ENCODE measurements at places on chromosomes 7 and 10.

GRCh38 chr10:116707981-116708380 lies 34.4 kb downstream of the HSPA12A start:
- no peak for DNase-seq

DNA sequence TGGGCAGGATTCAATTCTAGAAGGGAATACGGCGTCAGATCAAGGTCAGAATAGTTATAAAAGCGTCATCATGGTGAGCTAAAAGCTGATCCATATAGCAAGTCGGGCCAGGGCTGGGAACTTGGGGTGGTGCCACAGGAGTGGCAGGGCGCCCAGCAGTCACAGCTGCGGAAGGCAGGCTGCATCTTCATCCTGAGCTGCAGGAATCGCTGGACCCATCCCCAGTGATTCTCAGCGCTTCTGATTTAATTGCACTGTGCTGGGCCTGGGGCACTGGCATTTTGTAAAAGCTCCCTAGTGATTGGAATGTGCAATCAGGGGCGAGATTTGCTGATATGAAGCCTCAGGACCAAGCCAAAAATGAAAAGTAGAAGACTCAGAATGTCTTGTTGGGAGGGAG lies 135.3 kb downstream of the CTTNBP2 start:
- no peak for DNase-seq

DNA sequence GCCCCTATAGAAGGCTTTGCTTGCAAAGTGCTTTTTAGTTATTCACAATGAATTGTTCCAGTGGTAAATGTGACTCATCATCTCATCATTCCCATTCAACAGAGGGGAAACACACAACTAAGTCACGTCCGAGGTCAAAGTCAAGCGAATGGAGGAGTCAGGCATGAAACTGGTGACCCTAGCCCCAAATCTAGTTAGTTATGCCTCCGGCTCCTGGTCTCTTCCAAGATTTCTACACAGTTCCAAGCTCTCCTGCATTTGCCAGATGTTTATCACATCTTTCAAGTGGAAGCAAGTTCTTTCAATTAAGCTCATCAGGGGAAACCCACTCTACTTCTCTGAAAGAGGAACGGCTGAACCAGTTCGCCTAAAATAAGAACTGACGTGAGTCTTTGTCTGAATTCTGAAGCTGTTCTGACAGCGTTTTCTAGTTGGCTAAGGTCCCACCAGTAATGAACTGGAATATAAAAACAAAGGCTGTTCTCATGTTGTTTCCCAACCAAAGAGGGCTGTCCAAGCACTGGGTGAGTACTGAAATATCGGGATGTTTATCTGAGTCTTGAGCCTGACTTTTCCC lies 140.9 kb upstream of the NRBF2 start:
- no peak for DNase-seq

- peak; percentile 10 for DNase-seq
These were observed 720.1 kb downstream of the TYW1 start for GRCh38 chr7:67716729-67717128.

- DNase-seq, result peak; percentile 89
These were observed 177.3 kb downstream of the C7orf25 start for GRCh38 chr7:42734568-42734967.

Measured in NCI-H226 (cell line).